ENCODE measurements at places on chromosomes 4 and X.

DNA sequence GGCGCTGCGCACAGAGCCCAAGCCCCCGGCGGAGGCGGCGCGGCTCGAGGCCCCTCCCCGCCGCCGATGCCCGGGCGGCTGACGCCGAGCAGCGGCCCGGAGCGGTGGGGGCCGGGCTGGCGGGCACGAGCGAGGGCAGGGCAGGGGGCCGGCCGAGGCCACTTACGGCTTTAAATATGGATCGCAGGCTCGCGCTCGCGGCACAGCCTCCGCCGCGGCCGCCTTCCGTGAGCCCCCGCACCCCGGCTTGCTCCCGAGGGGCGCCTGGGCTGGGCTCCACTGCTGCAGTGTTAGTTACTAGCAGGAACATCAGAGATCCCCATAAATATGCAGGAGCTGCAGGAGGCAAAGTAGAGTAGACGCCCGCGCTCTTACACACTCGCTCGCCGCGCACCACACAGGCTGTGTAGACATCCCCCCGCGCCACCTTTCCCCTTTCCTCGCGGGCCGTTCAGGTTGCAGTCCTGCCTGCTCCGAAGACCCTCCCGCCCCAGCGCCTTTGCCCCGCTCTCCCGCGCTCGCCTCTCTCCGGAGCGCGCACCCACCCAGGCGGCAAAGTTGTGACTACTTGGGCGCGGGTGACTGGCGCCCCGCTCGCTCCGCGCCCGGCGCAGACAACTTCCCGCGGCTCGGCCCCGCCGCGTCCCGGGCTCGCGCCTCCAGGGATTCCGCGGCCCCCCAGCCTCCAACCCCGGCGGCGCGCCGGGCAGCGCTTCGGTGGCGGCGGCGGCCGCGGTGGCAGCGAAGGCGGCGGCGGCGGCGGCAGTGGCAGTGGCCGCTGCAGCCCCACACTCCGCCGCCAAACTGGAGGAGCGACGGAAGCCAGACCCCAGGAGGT, 152.0 kb upstream of the SLC4A4 start:
- DNase-seq: peak; percentile 52

- DNase-seq: no peak
These were observed 13.9 kb upstream of the CDS1 start for GRCh38 chr4:84569009-84569408.

- no peak for DNase-seq
These were observed 297.2 kb downstream of the HS3ST1 start for GRCh38 chr4:11131491-11131890.

- DNase-seq: no peak
These were observed 58.2 kb upstream of the RBM47 start for GRCh38 chr4:40687676-40688389.

GRCh38 chr4:10016169-10016568, 5.1 kb downstream of the SLC2A9 start:
- no peak for DNase-seq

- DNase-seq: no peak
These were observed 6.8 kb upstream of the XAGE3 start for GRCh38 chrX:52874661-52875060.

GRCh38 chr4:10055871-10056270, 34.6 kb upstream of the SLC2A9 start:
- DNase-seq: no peak

DNA sequence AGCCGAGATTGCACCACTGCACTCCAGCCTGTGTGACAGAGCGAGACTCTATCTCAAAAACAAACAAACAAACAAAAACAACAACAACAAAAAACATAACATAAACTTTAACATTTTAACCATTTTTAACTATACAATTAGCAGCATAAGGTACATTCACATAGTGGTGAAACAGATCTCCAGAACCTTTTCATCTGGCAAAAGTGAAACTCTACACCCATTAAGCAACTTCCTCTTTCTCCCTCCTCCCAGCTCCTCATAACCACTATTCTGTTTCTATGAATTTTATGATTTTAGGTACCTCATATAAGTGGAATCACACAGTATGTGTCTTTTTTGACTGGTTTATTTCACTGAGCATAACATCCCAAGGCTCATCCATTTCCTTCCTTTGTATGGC, 103.6 kb downstream of the FAM13A start:
- DNase-seq: no peak

- no peak for DNase-seq
These were observed 54.0 kb upstream of the TMLHE start for GRCh38 chrX:155666741-155667140.

DNA sequence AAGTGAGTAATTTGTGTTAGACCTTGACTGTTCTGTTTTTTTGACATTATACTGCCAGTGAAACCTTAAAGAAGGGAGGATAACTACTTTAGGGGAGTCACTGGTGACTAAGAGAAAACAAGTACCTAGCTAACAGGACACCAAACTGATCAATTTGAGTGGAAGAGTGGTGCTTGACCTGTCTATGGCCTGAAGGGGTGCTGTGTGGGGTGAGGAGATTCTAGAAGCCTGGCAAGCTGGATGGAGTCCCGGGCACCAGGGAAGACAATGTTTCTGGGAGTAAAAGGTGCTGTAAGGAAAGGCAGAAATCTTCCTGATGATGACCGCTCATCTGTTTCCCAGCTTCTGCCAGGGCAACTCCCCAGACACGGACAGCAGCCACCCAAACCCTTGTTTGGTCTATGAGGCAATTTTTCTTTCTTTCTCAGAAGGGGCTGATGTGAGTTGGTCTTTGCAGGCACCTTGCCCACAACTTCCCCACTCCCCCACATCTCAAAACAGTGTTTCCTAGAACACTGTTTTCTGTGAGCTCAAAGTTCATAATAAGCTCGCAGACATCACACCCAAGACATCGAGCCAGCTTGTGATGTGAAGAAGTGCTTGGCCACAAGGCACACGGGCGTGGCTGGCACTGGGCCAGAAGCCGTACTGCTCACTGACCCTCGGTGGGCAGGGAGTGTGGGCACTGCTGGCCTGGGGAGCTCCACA, 4.6 kb downstream of the TXK start:
- peak; percentile 51 for DNase-seq

- DNase-seq: no peak
These were observed 171.9 kb upstream of the PGRMC2 start for GRCh38 chr4:128459547-128459946.

GRCh38 chr4:23235628-23236390, 543.1 kb downstream of the GBA3 start:
- no peak for DNase-seq

- no peak for DNase-seq
These were observed 621.3 kb upstream of the PCDH10 start for GRCh38 chr4:132527817-132528216.

DNA sequence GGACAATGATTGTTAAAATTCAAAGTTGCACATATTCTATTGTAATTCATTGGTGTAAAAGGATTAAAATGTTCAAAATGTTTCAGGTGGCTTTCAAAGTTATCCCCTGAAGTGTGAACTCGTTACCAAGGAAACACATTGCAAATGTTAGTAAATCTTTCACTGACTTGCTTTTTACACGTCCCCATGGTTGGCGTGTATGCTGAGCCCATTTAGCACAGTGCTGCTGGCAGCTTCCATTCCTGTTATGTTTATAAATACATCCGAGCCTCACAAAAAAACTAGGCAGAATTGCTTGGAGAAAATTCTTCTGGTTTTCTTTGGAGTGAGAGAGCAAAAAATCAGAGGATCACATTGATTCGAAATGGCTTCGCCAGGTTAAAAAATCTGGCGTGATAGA, 105.9 kb upstream of the HPGD start:
- no peak for DNase-seq

All from CD4-positive, alpha-beta T cell treated with Interleukin-10 for 1 hour (primary cell).